ENCODE measurements at places on chromosomes 2 and 18.

DNA sequence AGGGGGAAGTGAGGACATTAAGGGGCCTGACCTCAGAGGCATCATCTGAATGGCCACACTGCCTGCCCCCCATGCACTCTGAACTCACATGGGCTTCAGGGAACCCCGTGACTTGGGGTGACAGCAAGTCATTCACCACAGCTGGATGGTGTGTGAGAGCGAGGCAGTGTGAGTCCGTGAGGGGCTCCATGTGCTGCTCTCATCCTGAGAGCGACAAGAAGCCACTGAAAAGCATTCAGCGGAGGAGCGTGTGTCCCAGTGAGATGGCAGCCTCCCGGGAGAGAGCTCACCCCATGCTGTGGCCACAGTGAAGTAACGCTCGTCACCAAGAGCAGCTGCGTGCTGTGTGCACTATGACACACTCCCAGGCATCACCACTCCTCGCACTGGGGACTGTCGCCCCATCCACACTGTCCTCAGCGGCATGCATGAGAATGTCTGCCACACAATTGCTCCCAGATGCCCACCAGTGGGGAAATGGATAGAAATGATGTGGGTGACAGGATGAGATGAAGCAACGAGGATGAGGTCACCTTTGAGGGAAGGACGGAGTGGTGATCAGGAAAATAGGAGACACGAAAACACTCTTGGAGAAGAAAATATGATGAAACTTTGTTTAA, 213.0 kb upstream of the RAB6C start:
- DNase-seq: no peak

GRCh38 chr2:143329288-143329687, 200.1 kb downstream of the ARHGAP15 start:
- no peak for DNase-seq

GRCh38 chr18:63120620-63121019, 198.9 kb downstream of the BCL2 start:
- DNase-seq: no peak

DNA sequence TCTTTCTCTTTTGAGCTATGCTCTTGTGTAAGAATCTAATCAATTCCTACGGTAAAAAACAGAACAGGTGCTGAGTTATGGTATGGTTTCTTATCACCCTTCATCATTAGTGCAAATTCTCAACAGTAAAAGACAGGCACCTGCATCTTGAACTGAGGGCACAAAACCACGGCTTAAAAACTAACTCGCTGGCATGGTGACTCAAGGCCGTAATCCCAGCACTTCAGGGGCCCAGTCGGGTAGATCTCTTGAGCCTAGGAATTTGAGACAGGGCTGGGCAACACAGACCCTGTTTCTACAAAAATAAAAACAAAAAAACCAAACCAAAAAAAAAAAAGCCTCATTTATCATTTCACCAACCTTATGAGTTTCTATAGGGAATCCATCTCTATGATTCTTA, 33.3 kb downstream of the THAP4 start:
- no peak for DNase-seq

- DNase-seq: no peak
Measured at GRCh38 chr2:148594216-148594615, 50.3 kb upstream of the EPC2 start.

All from stimulated activated naive CD4-positive, alpha-beta T cell treated with Interleukin-2 at 50 U/mL for 16 hours (primary cell).